ENCODE measurements at places on chromosomes 7 and 10.

GRCh38 chr7:32379510-32380112 is 110.6 kb downstream of the LSM5 start:
- DNase-seq, result no peak

GRCh38 chr10:90871279-90871765 is 452 bp upstream of the RPP30 start:
- no peak for DNase-seq

DNA sequence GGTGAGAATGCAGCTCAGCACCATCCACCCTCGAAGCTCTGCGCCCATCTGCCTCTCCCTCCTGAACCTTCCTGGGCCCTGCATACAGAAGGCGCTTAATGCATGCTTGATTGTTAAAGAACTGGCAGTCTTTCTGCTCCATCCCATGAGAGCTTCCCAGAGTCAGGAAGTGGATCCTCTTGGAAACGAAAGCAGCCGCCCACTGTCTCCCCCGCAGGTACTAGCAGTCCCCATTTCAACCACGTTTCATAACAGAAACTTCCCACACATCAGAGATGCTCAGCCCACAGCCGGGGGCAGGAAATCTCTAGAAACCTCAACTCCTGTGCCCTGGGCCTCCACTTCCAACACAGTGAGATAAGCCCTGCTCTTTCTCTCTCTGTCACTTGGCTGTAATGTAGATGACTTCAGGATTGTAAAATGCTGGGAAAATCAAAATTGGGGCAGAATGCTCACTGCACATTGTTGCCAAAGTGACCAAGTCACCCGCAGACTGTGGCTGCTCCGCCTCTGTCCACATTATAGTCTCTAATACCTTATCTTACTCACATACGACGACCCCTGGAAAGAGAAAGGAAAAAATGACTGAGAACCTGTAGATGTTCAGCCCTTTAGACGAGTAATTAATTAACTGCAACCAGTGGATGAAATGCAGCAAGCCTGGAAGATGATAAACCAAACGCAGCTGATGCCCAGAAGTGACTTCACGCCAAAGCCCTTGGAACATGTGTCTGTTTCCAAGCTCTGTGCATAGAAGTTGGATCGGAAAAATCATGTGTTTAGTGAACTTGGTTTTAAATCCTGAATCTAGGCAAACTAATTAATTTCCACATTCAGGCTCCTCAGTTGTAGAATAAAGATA is 28.5 kb downstream of the GSDME start:
- no peak for DNase-seq

- DNase-seq, result no peak
Observed at GRCh38 chr7:128961030-128961659, 23.4 kb downstream of the IRF5 start.

DNA sequence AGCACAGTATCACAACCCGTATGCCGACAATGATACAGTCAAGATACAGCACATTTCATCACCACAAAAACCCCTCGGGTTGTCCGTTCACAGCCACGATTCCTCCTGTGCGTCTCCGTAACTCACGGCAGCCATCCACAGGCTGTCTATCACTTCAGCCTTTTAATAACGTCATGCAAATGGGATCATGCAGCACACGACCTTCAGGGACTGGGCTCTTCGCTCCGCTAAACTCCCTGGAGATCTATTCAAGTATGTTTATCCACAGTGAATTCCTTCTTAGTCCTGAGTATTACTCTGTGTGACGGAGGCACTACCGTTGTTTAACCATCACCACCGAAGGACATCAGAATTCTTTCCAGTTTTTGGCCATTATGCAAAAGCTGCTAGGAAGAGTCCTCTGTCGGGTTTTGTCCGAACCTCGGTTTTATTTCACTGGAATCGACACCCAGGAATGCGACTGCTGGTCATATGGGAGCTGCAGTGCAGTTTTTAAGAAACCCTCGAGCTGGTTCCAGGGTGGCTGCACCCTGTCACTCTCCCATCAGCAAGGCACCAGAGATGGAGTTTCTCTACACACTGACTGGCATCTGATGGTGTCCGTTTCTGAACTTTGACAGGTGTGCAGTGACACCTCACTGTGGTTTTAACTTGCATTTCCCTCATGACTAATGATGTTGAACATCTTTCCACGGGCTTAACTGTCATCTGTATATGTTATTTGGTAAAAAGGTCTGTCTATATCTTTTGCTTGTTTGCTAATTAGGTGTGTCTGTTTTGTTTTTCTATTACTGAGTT is 193.6 kb downstream of the MAD1L1 start:
- no peak for DNase-seq

DNA sequence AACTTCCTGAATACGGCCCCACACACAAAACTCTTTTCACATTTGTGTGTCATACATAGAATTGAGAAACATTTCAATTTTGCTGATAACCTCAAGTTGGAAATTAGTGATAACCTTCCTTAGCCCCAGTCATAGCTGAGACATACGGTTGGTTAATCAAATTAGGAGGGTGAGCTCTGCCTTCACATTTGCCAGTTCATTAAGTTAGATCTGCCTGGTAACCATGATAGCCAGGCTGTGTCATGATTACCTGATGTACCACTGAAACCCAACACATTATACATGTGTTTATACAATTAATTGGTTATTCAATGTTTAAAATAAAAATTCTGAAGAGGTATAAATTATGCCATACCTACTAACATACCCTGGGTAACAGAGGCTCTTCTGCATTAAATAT is 60.8 kb upstream of the RAB11FIP2 start:
- DNase-seq, result no peak

- DNase-seq, result no peak
Observed at GRCh38 chr7:79494046-79494445, 40.6 kb upstream of the MAGI2 start.

- DNase-seq, result peak; percentile 55
Observed at GRCh38 chr10:91596825-91597196, 36.1 kb downstream of the PPP1R3C start.

GRCh38 chr10:72309290-72310240 is 35.8 kb downstream of the DDIT4 start:
- DNase-seq, result no peak

DNA sequence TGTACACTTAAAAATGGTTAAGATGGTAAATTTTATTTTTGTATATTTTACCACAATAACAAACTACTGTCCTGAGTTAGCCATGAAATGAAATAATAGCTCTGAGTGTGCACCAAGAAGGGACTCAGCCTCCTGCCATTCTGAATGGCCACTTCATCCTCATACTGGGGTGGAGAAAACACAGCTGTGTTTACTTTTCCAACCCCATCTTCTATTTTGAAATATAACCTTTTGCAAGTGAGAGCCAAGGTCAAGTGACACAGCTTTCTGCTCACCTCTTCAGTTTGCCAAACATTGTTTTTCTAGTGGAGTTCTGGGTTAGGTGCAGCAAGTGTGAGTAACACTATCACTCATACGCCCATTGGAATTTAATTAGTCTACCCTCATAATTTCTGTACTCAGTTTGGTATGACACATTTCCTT is 107.4 kb upstream of the GLCCI1 start:
- DNase-seq, result no peak

DNA sequence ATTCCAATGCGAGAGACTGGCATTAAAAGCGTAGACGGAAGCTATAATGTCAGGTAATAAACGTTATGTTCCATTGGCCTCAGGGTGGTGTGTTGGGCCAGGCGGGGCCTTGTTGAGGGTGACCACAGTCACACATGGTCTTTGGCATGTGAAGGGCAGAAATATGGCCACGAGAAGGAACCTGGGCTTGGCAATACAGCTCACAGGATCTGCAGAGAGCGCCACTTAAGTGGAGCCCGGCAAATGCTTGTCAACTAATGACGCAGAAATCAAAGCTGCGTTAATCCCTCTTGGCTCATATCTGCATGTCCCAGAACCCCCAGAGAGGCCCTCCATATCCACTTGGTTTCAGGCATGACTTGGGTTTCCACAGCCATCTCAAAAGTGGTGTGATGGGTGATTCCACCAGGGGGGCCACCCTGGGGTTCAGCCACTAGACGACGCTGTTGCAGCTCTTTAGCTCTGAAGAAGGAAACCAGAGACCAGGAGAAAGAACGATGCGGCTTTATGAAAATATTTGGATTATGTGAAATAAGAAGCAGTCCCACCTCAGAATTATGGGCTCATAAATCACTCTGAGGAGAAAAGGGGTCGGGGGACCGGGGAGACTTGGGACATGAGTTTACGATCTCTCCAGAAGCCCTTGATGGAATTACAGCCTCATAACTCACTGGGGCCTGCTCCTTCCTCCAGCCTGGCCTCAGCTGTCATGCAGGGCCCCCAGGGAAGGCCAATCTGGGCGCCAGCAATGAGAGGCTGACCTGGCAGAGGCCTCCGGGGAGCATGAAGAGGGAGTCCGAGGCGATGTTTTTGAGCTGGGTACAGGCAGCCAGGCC is 462.5 kb downstream of the PLXNA4 start:
- DNase-seq, result peak; percentile 6

- DNase-seq, result no peak
Observed at GRCh38 chr10:15167411-15168290, 842 bp downstream of the NMT2 start.

GRCh38 chr7:75604408-75604807 is 112.3 kb downstream of the SPDYE5 start:
- DNase-seq, result no peak

GRCh38 chr7:14332155-14332554 is 342.7 kb upstream of the ETV1 start:
- no peak for DNase-seq

DNA sequence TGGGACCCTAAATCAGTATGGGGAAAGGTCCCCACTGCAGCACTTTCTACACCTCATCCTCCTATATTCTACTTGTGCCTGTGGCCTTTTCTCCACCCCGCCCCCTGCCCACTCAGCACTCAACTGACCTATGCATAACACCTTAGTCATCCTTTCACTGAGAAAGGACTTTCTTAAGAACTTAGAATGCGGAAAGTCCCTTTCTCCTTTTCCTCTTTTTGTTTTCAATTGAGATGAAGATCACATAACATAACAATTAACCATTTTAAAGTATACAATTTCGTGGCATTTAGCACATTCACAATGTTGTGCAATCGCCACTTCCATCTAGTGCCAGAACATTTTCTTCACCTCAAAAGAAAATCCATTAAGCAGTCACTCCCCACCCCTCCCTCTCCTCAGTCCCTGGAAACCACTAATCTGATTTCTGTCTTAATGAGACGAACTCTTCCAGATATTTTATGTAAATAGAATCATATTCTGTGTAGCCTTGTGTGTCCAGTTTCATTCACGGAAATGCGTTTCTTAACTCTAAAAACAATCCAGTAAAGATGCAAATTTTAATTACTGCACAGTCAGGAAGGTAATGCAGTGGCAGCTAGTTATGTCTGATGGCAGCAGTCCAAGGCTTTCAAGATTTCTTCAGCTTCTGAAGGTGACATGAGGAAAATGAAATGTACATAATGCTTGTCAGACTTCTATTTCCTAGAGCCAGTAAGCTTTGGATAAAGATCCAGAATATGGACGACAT is 41.7 kb downstream of the FAS start:
- peak; percentile 62 for DNase-seq

GRCh38 chr10:118911363-118911762 is 118.2 kb upstream of the NANOS1 start:
- no peak for DNase-seq

- DNase-seq, result no peak
Observed at GRCh38 chr10:109992485-109992884, 15.3 kb upstream of the ADD3 start.

DNA sequence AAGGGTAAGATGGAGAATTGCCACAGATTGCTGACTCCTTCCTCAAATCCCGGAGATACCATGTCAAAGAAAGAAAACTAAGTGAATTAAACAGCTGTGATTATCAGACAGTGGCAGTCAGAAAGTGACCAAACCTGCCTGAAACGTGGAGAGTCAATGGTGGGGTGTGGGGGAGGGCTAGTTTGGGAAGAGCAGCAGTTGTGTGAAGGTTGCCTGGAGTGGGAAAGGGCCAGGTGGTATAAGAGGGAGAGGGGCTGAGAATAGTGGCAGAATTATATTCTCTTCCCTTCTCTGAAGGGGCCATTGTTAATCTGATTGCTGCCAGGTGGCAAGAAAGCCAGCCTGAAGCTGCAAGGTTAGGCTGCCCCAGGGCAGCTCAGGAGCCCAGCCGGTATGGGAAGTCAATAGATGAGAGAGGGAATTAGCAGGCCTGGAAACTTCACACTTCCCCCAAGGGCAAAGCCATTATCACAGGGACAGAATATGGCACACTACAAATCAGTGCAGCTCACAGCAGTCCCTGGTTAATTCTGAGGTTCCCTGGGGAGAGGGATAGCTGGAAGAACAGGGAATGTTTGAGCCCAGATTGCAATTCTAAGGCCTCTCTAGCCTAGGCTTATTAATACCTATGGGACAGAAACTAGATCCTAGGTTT is 83.9 kb upstream of the ITGB1 start:
- no peak for DNase-seq

GRCh38 chr7:44244282-44244681 is 43.5 kb downstream of the YKT6 start:
- DNase-seq, result no peak
